ENCODE measurements at places on chromosomes 16 and 17. TPM values are rescaled to one million over a fixed set of nuclear protein-coding genes. Genes with fewer than 3 reads are reported as not detected.

The IL34 gene
- not detected for polyA plus RNA-seq

DNA sequence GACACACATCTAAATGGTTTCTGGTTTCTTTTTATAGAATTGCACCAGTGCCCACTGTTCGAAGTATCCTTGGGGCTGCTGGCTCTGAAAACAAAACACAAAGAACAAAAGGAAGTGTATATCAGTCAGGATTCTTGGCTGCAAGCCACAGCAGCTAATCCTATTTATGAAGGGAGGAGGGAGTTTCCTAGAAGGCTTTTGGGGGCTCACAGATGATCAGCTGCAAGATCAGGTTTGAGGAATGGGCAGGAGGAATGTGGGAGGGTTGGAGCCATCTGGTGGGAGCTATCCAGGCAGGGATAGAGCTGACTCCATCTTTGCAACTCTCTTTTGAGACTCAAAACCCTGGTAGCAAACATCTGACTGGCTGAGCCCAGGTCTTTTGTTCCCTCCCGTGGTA is 118.3 kb upstream of the EEF2KMT start:
- H3K27me3 ChIP-seq = peaks cover 4% of the 10 kb centered on the region
- no peak overlapping the region for H3K27ac ChIP-seq
- H3K4me3 ChIP-seq = no peak overlapping the region
- no peaks in the 10 kb centered on the region for H3K4me1 ChIP-seq
- DNase-seq = no peak

The GP2 gene
- polyA plus RNA-seq = not detected

DNA sequence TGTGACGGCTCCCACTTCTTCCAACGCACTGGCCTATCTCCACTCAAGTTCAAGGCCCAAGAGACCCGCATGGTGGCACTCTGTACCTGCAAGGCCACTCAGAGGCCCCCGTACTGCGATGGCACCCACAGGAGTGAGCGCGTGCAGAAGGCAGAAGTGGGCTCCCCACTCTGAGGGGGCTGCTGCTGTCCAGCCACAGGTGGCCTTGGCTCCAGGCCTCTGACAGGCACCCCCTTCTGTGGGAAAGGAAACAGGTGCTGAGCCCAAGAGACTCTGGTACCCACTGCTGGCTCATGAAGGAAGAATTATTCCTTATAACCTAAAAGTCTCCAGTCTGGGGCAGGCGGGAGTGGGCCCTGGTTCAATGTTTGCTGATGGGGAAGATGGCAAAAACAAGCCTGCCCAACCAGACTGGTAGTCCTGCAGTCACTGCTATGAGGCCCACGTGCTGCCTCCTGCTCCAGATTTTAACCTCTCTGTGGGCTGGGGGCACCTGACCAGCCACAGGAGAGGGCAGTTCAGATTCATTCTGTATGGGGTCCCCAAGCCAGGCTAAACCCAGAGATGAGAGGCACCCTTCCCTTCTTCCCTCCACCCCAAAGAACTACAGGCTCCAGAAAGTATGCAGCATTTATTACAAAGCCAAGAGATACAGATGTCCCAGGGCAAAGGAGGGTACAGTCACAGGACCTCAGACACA is 3.3 kb downstream of the CISD3 start:
- no peak for DNase-seq
- peaks cover 7% of the 10 kb centered on the region for H3K36me3 ChIP-seq
- H3K27ac ChIP-seq = peak overlapping the region; percentile 83
- H3K4me3 ChIP-seq = peak overlapping the region; percentile 68
- peaks cover 63% of the 10 kb centered on the region for H3K4me1 ChIP-seq

The SMTNL2 gene
- polyA plus RNA-seq = not detected

DNA sequence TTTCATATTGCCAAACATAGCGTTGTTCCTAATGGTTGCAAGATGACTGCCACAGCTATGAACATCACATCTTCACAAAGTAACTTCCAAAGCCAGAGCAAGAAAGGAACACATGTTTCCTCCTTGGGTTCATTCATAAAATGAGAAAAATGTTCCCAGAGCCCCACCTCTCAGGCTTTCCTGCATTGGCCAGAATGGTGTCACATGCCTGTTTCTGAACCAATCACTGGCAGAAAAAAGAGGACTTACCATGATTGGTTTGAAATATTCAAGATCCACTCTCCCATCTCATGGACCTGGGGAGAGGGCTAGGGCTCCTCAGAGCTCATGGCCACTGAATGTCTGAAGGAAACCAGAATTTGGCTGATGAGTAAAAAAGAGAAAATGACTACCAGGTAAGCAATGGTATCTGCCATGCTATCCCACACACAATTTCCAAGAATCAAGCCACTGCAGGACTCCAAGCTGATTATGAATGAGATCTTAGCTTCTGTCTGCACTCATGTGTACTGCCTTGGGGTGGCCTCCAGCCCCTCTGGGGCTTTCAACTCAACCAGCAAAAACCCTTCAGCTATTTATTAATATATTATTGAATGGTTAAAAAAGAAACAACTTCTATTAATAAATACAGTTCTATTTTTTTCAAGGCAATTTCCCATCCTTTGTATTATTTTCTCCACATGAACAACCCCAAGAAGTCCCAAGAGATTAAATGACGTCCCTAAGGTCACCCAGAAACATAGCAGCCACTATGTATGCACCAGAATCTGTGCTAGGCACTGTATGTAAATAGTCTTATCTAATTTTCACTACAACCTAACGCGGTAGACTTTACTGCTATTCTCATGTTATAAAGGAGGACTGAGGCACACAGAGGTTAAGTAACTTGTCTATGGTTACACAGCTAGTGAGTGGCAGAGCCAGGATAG is 61.4 kb upstream of the TMC5 start:
- no peak for DNase-seq
- H3K27ac ChIP-seq = no peak overlapping the region
- H3K36me3 ChIP-seq = no peaks in the 10 kb centered on the region
- no peaks in the 10 kb centered on the region for H3K4me1 ChIP-seq
- no peaks in the 10 kb centered on the region for H3K27me3 ChIP-seq

DNA sequence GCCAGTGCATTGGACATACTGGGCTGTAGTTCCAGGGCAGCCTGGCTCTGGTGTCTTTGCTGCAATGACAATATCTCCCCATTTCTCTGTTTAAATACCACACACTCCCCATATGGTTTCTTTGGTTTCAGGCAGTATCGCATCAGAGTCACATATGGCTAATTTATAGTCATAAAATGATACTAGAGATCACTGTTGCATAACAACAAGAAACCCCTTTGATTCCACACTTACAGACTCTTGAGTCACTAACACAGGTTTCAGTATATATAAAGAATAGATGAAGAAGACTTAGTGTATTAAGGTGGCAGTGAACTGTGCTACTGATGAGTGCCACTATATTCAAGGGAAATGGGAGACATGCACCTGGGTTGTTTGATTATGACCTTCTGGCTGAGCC is 281.6 kb downstream of the WWOX start:
- no peak overlapping the region for H3K4me3 ChIP-seq
- H3K36me3 ChIP-seq = no peaks in the 10 kb centered on the region
- H3K27ac ChIP-seq = no peak overlapping the region
- H3K4me1 ChIP-seq = no peaks in the 10 kb centered on the region
- no peak for DNase-seq

DNA sequence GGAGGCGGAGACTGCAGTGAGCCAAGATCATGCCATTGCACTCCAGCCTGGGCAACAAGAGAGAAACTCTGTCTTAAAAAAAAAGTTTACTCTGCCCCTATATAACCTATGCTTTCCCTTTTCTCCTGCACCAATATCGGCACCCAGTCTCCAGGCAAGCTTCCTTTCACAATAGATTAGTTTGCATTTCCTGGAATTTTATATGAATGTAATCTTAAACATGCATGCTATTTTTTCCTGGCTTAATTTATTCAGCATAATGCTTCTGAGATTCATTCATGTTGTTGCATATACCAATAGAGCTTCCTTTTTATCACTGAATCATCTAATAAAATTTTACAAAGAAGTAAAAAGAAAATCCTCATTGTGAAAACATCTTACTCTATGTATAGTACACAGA is 59.4 kb downstream of the USP32 start:
- H3K36me3 ChIP-seq = peaks cover 4% of the 10 kb centered on the region
- H3K27me3 ChIP-seq = peaks cover 2% of the 10 kb centered on the region
- DNase-seq = no peak
- H3K4me3 ChIP-seq = no peak overlapping the region
- peaks cover 3% of the 10 kb centered on the region for H3K4me1 ChIP-seq

DNA sequence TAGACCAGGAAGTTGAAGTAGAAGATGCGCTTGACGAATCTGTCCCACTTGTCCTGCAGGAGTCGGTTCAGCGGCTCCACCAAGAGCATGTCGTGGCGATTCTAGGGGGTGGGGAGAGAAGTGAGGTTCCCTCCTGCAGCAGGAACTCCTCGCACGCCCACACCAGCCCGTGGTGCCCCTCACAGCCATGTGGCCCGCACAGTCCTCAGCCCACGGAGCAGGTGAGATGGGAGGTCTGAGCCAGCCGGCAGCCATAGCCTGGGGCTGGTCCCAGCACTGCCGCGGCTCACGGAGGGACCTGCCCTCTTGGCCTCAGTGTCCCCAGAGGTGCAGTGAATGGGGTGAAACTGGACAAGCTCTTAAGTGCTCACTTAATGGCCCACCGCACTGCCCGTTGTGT is 23.4 kb downstream of the TRPV1 start:
- peaks cover 21% of the 10 kb centered on the region for H3K36me3 ChIP-seq
- DNase-seq = no peak
- H3K27me3 ChIP-seq = no peaks in the 10 kb centered on the region
- H3K4me1 ChIP-seq = no peaks in the 10 kb centered on the region
- no peak overlapping the region for H3K4me3 ChIP-seq
